Left renal pelvis (tissue), 4 donors: ENCODE measurements at places on chromosomes 13 and 19.

- DNase-seq = no peak
Measured at GRCh38 chr19:50836543-50837195, 3.3 kb upstream of the KLK15 start.

DNA sequence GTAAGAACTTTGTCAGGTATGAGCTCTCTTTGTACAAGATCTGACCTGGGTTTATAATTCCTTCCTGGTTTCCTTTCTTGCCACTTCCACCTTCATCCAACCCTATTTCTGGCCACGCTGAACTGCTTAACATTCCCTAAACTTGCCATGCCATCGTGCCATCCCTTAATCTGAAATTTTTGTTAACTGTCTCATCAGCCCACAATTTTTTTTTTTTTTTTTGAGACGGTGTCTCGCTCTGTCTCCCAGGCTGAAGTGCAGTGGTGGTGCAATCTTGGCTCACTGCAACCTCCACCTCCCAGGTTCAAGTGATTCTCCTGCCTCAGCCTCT, 144.6 kb downstream of the GGACT start:
- no peak for DNase-seq

DNA sequence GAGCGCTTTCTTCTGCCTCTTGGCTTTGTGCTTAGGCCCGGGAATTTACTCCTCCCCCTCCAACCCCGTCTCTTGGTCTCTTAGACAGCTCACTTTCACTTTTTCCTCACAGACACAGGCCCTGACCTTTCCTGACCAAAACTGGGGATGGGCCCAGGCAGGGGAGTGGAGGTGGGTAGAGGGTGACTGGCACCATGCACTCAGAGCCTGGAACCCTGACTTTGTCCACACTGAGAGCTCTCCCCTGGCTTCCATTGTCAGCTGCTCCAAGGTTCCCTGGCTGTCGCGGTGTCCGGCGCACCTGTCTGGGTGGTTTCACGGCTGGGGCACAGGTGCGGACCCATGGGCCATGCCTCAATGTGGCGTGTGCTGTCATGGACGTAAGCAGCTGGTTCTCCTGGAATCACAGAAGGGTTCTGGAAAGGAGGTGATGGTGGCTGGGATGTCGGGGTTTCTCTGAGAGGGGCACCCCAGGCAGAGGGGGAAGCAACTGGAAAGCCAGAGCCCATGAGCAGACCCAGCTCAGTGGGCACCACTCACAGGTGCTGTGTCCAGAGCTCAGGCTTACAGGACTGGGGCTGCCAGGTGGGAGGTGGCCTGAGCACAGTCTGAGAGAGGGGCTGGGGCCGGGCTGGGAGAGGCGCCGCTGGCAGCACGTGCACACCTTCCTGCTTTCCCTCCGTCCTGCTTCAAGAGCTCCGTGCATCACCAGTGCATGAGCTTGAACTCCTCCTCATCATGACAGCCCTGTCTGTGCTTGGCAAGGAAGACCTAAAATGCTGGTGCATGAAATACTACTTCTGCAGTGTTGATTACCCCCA, 28.0 kb upstream of the C1QTNF9 start:
- DNase-seq = no peak

DNA sequence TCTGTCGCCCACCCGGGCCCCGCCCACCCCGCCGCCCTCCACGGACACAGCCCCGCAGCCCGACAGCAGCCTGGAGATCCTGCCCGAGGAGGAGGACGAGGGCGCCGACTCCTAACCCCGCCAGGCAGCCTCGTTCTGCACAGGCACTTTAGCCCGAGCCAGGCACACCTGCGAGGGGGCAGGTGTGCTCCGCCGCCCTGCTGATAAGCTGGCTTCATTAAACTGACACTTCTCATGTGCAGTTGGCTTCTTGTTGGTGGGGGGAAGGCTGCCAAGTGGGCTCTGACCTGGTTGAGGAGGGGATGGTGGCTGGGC, 8.2 kb downstream of the IL4I1 start:
- no peak for DNase-seq

GRCh38 chr19:48878196-48879024, 6.2 kb downstream of the PPP1R15A start:
- no peak for DNase-seq

GRCh38 chr13:111875915-111876314, 191.0 kb upstream of the SOX1 start:
- DNase-seq = no peak

DNA sequence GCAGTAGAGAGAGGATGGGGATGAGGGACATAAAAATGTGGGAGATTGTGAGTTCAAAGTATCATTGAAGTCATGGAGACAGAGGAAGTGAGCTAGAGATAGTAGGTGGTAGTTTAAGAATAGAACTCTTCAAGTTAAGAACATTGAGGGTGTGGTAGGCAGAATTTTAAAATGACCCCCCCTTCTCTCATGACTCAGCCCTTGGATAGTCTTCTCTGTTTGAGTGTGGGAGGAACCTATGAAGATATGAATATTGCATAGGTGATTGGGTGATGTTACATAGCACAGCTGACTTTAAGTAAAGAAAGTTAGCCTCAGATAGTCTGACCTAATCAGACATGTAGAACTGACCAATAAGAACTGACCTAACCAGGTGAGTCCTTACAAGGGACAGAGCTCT, 418.6 kb downstream of the FOXO1 start:
- no peak for DNase-seq

- DNase-seq = no peak
Measured at GRCh38 chr13:95477187-95477586, 75.3 kb upstream of the CLDN10 start.

- DNase-seq = peak; percentile 88
Measured at GRCh38 chr19:49361438-49362047, 673 bp downstream of the TEAD2 start.

DNA sequence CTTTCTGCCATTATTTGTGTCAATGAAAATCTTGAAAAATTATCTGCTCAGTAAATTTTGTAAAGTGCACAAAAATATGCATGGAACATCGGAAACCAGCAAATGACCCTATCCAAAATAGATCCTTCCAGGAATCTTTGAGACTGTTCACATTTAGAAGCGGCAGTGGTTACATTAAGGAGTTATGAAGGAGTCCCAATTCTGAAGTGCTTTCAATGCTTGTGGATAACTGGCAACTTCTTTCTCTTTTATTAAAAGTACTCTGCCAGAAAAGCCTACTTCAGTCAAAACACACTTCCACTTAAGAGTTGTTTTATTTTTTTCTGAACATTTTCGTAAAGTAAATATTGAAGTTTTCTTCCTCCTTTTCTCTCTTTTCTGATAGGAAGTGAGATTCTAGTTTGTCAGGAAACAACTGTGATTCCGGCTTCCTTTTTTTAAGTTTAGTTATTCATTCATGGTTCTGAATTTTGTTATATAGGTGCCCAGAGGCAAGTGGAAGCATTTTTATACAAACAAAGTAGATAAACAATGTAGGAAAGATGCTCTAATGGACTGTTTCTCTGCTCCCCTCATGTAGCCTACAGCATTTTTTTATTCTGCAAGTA, 83.5 kb downstream of the PCDH9 start:
- no peak for DNase-seq

DNA sequence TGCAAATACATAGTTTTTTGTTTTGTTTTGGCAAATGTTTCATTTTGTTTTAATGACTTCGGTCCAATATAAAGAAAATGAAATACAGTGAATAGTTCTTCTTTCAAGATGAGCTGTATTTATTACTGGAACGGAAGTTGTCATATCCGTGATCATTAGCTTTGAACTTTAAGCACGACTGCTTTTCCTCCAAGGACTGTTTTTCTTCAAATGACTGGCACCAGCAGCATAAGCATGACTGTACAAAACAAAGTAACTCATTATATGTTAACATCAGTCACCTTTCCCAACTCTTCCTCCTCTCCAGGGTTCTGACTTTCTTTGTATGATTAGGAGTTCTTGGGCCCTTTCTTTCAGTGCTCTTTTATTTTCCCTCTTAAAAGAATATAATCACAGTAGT, 20.5 kb downstream of the EDNRB start:
- DNase-seq = no peak

- no peak for DNase-seq
Measured at GRCh38 chr13:111490611-111491010, 170.2 kb downstream of the TEX29 start.

DNA sequence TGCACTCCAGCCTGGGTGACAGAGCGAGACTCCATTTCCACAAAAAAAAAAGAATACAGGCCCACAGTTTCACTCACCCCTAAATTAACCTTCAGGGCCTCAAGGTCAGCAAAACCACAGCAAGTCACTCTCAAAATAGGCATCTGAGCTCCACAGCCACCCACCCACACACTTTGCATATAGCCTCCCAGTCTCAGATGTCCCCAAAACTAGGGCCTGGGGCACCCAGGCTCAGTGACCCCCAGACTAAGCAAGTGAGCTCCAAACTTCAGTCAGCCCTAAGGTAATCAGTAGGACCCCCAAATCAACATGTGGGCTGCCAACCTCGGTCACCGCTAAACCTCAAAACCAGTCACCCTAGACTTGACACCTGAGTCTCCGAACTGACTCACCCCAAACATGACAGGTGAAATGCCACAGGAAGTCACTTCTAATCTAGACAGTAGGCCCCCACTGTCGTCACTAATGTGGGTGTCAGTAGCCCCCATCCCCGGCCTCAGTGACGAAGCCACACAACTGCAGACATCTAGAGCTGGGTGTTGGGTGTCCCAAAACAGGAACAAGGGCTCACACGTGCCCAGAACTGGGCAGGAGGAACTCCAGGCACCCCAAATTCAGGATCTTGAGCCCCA, 13.9 kb downstream of the RABAC1 start:
- DNase-seq = no peak

DNA sequence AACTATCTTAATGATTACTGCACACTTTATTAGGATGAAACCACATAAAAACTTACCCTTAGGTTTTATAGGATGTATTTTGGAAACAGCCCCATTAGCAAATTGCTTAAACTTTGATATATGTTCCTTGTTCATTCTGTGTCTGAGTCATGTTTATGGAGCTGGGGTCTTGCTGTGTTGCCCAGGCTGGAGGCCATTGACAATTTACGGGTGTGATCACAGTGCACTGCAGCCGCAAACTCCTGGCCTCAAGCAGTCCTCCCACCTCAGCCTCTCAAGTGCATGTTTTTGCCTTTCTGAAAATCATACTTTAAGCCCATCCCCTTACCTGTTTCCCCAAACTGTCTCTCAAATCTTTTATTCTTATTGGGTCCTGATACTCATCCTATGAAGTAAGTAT, 5.2 kb upstream of the CHAMP1 start:
- no peak for DNase-seq
